ENCODE measurements at places on chromosomes 3 and 15. TPM values are rescaled to one million over a fixed set of nuclear protein-coding genes. Genes with fewer than 3 reads are reported as not detected.
A peak's percentile ranks its signal among the peaks of the same experiment; 100 is the strongest.

DNA sequence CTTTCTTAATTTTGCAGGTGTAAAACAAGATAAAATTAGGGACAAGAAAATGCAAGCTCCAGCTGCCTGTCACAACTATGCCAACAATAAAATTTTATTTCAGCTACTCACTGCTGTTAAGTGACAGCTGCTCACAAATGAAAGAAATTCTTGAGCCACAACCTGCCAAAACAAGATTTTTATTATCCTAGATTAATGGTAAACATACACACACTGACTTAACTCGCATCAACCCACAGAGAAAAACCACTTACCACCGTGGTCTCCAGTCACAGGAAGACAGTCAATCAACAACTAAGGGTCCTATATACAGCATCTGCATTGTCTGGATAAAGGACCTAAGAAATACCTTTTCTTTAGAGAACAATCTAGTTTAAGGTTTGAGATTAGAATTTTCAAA is 31.3 kb downstream of the EFL1 start:
- DNase-seq, result no peak
- no peak overlapping the region for H3K4me3 ChIP-seq
- H3K36me3 ChIP-seq, result peaks cover 5% of the 10 kb centered on the region
- H3K4me1 ChIP-seq, result no peaks in the 10 kb centered on the region

DNA sequence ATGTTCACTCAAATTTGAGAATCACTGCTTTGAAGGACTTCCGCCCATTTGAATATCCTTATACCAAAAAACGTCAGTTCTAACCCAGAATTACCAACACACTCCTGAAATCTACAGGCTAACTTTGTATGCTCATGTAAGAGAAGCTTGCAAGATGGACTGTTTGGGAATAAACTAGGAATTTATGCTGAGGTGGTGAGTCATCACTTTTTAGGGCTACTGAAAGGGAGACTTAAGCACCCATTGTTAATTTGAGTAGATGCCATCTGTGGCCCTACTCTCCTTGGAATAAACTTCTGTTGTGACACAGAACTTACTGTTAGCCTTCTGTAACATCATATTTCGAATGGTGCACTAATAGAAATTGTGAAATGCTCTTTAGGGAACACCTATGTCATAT is 74.6 kb downstream of the FGF12 start:
- no peaks in the 10 kb centered on the region for H3K4me1 ChIP-seq
- no peak overlapping the region for H3K4me3 ChIP-seq
- H3K27me3 ChIP-seq, result no peaks in the 10 kb centered on the region
- no peak for DNase-seq
- no peaks in the 10 kb centered on the region for H3K36me3 ChIP-seq

- H3K27me3 ChIP-seq, result no peaks in the 10 kb centered on the region
- DNase-seq, result no peak
- H3K4me3 ChIP-seq, result no peak overlapping the region
- H3K27ac ChIP-seq, result no peak overlapping the region
- peaks cover 51% of the 10 kb centered on the region for H3K36me3 ChIP-seq
- H3K4me1 ChIP-seq, result peaks cover 29% of the 10 kb centered on the region
Observed at GRCh38 chr3:129583289-129583688, 23.2 kb downstream of the PLXND1 start.

GRCh38 chr15:93819826-93820225 is 411.5 kb upstream of the MCTP2 start:
- H3K27ac ChIP-seq, result no peak overlapping the region
- no peaks in the 10 kb centered on the region for H3K27me3 ChIP-seq
- no peaks in the 10 kb centered on the region for H3K4me1 ChIP-seq
- H3K4me3 ChIP-seq, result no peak overlapping the region
- H3K36me3 ChIP-seq, result no peaks in the 10 kb centered on the region

- no peak overlapping the region for H3K27ac ChIP-seq
- H3K4me1 ChIP-seq, result no peaks in the 10 kb centered on the region
- no peak for DNase-seq
- H3K36me3 ChIP-seq, result no peaks in the 10 kb centered on the region
Observed at GRCh38 chr3:105915524-105915923, 46.7 kb upstream of the CBLB start.

GRCh38 chr3:148873977-148874376 is 8.9 kb downstream of the CPA3 start:
- H3K4me1 ChIP-seq, result no peaks in the 10 kb centered on the region
- no peak for DNase-seq
- no peak overlapping the region for H3K27ac ChIP-seq
- H3K27me3 ChIP-seq, result no peaks in the 10 kb centered on the region

DNA sequence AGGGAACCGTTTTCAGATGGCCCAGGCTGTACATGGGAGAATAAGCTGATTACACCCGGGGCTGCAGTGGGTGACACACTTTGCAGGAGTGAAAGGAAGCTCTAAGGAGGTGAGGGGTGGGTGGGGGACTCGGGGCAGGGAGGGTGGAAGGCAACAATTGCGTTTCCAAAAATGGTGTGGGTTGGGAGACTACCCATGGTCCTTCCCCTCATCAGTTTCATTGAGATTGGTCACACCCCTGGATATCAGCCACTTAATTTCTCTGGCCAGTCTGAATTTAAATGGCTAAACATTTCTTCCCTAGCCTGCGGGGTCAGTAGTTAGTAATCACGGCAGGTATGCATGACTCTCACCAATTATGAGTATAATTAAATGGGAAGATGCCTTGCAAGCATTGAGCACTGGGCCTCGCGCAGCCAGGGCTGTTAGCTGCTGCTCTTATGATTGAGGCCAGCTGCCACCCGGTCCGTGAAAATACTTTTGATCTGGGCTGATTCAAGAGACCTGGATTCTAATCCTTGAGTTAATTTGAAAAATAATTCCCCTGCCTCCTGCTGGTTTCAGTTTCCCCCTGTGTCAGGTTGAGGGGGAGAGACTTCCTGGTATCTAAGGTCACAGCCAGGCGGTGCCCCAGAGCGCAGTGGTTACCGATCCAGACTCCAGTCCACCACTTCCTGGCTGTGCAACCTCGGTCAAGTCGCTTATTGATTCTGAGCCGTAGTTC is 23.3 kb downstream of the SLC6A6 start:
- no peak for DNase-seq
- peaks cover 70% of the 10 kb centered on the region for H3K4me1 ChIP-seq
- no peaks in the 10 kb centered on the region for H3K36me3 ChIP-seq
- no peaks in the 10 kb centered on the region for H3K27me3 ChIP-seq
- H3K27ac ChIP-seq, result no peak overlapping the region
- no peak overlapping the region for H3K4me3 ChIP-seq

DNA sequence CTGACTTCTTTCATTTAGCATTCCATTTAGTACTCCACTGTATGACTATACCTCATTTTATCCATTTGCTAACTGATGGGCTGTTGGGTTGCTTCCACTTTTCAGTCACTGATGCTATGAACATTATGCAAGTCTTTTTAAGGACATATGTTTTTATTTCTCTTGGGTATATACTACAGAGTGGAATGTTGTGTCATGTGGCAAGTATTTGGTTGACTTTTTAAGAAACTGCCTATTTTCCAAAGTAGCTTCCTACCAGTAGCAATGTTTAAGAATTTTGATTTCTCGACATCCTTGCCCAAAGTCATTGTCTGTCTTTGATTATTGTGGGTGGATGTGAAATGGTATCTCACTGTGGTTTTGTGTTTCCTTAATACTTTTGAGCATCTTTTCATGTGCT is 110.1 kb upstream of the TPM1 start:
- no peak for DNase-seq
- H3K36me3 ChIP-seq, result no peaks in the 10 kb centered on the region
- H3K27ac ChIP-seq, result no peak overlapping the region
- no peaks in the 10 kb centered on the region for H3K4me1 ChIP-seq
- no peaks in the 10 kb centered on the region for H3K27me3 ChIP-seq
- H3K4me3 ChIP-seq, result no peak overlapping the region

GRCh38 chr15:69893863-69894262 is 203.9 kb downstream of the TLE3 start:
- H3K36me3 ChIP-seq, result no peaks in the 10 kb centered on the region
- no peak overlapping the region for H3K4me3 ChIP-seq
- H3K27ac ChIP-seq, result no peak overlapping the region

- no peak for DNase-seq
- H3K27me3 ChIP-seq, result no peaks in the 10 kb centered on the region
- no peaks in the 10 kb centered on the region for H3K4me1 ChIP-seq
- H3K4me3 ChIP-seq, result no peak overlapping the region
Observed at GRCh38 chr3:52177701-52178042, 20.3 kb upstream of the ALAS1 start.

- no peaks in the 10 kb centered on the region for H3K4me1 ChIP-seq
- no peak for DNase-seq
- no peak overlapping the region for H3K27ac ChIP-seq
- H3K27me3 ChIP-seq, result no peaks in the 10 kb centered on the region
- no peak overlapping the region for H3K4me3 ChIP-seq
Observed at GRCh38 chr15:78684657-78685056, 43.6 kb upstream of the CHRNB4 start.

DNA sequence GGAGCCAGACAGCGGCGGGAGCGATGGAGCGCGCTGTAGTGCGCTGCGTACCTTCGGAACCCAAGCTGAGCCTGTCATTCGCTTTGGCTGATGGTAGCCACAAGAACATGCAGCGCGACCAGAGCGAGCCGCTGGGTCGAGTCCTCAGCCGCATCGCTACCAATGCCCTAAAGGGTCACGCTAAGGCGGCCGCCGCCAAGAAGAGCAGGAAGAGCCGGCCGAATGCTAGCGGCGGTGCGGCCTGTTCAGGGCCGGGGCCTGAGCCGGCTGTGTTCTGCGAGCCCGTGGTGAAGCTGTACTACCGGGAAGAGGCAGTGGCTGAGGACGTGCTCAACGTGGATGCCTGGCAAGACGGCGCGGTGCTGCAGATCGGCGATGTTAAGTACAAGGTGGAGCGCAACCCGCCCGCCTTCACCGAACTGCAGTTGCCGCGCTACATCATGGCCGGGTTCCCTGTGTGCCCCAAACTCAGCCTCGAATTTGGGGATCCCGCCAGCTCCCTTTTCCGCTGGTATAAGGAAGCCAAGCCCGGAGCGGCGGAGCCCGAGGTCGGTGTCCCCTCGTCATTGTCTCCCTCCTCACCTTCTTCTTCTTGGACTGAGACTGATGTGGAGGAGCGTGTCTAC is 498 bp downstream of the PDE12 start:
- peak overlapping the region; percentile 94 for H3K4me3 ChIP-seq
- no peak for DNase-seq
- H3K4me1 ChIP-seq, result peaks cover 30% of the 10 kb centered on the region
- H3K27ac ChIP-seq, result peak overlapping the region; percentile 91
- no peaks in the 10 kb centered on the region for H3K27me3 ChIP-seq
- peaks cover 21% of the 10 kb centered on the region for H3K36me3 ChIP-seq

GRCh38 chr15:57504599-57504940 is 87.1 kb upstream of the MYZAP start:
- H3K27ac ChIP-seq, result peak overlapping the region; percentile 54
- H3K36me3 ChIP-seq, result no peaks in the 10 kb centered on the region
- no peaks in the 10 kb centered on the region for H3K27me3 ChIP-seq
- no peak overlapping the region for H3K4me3 ChIP-seq
- peaks cover 49% of the 10 kb centered on the region for H3K4me1 ChIP-seq
- no peak for DNase-seq

DNA sequence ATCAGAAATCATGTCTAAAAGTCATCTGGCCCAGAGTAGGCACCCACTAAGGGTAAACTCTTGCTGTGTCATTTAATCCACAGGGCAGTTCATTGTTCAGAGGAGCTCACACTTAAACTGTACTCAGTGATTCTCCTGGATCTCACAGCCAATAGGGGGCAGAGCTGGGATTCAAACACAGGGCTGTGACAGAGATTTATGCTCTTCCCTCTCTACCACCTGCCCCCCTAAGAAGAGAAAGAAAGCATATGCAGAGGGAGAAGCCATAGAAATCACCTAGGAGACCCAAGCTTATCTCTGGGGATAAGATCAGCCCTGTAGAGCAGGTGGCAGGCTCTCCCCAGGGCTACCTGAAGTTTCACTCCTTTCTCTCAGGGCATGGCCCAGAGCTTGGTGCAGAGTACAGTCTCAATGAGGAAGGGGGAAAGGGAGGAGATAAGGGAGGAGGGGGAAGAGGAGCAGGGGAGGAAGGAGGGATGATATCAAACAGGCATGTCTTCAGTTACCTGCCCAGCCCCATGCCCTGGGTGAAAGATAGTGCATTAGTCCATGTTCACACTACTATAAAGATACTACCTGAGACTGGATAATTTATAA is 51.8 kb upstream of the ADPGK start:
- no peaks in the 10 kb centered on the region for H3K27me3 ChIP-seq
- no peaks in the 10 kb centered on the region for H3K4me1 ChIP-seq
- no peak for DNase-seq
- H3K27ac ChIP-seq, result no peak overlapping the region
- no peaks in the 10 kb centered on the region for H3K36me3 ChIP-seq
- no peak overlapping the region for H3K4me3 ChIP-seq

- no peak overlapping the region for H3K27ac ChIP-seq
- no peak overlapping the region for H3K4me3 ChIP-seq
- no peak for DNase-seq
Observed at GRCh38 chr15:75352186-75353080, 5.6 kb downstream of the NEIL1 start.

- peaks cover 19% of the 10 kb centered on the region for H3K4me1 ChIP-seq
- H3K36me3 ChIP-seq, result no peaks in the 10 kb centered on the region
Observed at GRCh38 chr3:101377209-101377608, 56.8 kb upstream of the IMPG2 start.

DNA sequence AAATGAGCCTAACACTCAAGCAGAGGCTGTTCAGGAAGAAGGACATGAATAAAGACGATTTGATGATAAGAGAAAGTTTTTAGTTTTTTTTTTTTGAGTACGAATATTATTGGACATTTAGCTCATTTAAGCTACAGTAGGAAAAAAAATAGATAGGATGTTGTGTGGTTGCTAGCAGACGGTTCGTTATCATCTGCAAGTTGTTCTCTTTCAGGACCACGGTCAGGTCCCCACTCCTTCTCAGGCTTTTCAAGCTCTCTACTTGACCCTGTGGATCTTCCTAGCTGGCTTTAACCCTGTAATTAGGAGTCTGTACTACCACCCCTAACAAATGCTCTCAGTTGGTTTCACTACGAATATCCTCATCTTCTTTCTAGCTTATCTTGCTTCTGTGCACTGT is 1.1 kb downstream of the KCNH8 start:
- H3K27ac ChIP-seq, result no peak overlapping the region
- peaks cover 26% of the 10 kb centered on the region for H3K4me1 ChIP-seq
- no peak overlapping the region for H3K4me3 ChIP-seq
- no peaks in the 10 kb centered on the region for H3K36me3 ChIP-seq
- no peak for DNase-seq
- H3K27me3 ChIP-seq, result no peaks in the 10 kb centered on the region

The PLA2G4D gene
- not detected for total RNA-seq

The PIERCE2 gene
- 5.6 TPM for total RNA-seq

The HCLS1 gene
- 9.6 TPM for total RNA-seq
